Liver (tissue), 10 donors: ENCODE measurements at places on chromosomes 4 and X.

DNA sequence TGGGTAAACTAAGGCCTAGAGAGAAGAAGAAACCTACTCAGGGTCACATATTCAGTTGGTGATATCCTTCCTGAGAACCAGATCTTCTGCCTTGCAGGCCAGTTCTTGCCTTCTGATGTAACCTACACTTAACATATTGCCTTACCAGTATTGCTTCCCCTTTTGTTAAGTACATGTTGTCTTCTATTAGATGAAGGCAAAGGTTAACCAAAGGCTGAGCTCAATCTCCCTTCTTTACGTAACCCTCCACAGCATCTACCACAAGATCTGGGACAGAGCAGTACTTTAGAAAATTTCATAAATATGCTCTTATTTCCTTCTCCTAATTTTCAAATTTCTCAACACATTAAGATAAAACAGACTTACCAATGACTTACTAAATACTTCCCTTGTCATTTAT lies 474.4 kb downstream of the SH2D1A start:
- DNase-seq, result no peak

- no peak for DNase-seq
These were observed 49.0 kb downstream of the SH2D1A start for GRCh38 chrX:124395145-124395880.

- no peak for DNase-seq
These were observed 7.9 kb downstream of the RAB33A start for GRCh38 chrX:130179579-130180215.

GRCh38 chrX:103864886-103865534 lies 33.0 kb upstream of the RAB9B start:
- DNase-seq, result no peak

DNA sequence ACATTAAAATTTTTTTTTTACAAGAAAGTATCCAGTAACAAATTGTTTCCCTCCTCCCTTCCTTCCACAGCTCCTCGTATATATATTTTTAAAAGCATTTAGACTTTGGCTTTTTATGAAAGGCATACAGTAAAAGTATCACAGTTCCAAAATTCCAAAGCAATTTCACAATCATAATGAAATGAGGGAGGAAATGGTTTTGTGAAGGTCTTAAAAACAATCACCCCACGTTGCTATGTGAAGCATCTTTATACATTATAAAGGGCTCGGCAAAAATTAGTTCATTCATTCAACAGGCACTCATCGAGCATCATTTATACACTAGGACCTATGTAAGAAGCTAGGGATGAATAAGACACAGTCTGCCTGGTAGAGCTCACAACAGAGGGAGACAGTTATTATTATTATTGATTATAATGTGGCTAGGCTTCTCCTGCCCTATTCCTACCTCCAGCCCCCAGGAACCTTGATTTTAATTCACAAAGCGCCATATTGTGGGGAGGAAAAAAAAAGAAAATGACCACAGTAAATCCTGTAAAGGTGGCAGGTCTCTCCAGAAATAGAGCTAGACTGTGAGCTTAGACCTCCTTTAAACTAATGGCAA lies 239.9 kb downstream of the MAML3 start:
- DNase-seq, result no peak
